ENCODE measurements at places on chromosomes 2 and 18. TPM values are rescaled to one million over a fixed set of nuclear protein-coding genes. Genes with fewer than 3 reads are reported as not detected.
A peak's percentile ranks its signal among the peaks of the same experiment; 100 is the strongest.

GRCh38 chr2:65292461-65293011, 64.9 kb downstream of the ACTR2 start:
- no peaks in the 10 kb centered on the region for H3K36me3 ChIP-seq
- H3K27ac ChIP-seq = peak overlapping the region; percentile 39
- H3K27me3 ChIP-seq = no peaks in the 10 kb centered on the region
- H3K4me3 ChIP-seq = no peak overlapping the region

DNA sequence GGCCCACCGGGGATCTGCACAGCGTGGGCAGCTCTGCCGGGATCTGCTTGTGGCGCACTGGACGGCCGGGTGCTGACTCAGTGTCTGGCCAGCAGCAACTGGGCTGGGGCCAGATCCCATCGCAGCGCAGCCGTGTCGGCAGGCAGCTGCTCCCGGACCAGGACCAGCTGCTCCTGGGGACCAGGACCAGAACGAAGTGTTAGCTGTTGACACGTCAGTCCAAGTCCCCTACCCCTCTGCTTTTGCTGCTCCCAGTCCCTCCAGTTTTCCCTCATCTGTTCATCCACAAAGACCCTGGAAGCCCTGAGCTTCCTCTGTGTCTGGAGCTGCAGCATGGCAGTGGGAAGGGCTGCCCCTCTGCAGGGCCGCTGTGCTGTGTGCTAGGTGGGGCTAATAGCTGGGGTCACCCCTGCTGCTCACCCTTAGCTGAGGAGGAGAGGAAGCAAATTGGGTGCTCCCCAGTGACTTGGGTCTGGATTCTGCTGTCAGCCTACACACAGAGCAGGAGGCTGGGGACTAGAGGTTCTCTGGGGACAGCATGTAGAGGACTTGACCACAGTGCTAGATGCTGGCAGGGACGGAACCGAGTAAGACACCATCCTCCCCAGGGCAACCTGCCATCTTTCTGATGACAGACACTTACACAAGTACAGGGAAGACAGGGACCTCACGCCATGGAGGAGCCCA, 16.9 kb upstream of the KIF1A start:
- H3K27ac ChIP-seq = no peak overlapping the region
- peaks cover 30% of the 10 kb centered on the region for H3K27me3 ChIP-seq
- peak; percentile 76 for DNase-seq

DNA sequence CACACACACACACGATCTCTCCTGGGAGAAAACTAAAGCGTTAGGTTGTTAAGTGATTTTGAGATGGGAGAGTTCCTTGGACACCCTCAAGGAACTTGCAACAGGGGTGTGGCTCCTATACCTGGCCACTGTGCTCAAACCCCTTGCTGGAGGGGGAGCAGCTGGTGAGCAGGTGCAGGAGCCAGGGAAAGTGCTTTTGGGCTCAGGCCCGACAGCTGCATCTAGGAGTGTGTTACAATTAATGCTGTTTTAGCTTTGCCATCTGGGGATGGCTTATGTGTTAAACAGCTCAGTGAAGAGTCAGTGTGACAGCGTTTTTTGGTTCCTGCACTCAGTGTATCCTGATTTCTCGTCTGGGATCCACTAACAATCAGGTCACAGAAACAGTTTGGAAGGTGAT, 510.8 kb downstream of the TRIB2 start:
- no peaks in the 10 kb centered on the region for H3K36me3 ChIP-seq
- H3K27ac ChIP-seq = no peak overlapping the region
- H3K27me3 ChIP-seq = no peaks in the 10 kb centered on the region
- no peaks in the 10 kb centered on the region for H3K4me1 ChIP-seq
- H3K4me3 ChIP-seq = no peak overlapping the region

- no peak overlapping the region for H3K4me3 ChIP-seq
- no peaks in the 10 kb centered on the region for H3K4me1 ChIP-seq
- H3K27me3 ChIP-seq = no peaks in the 10 kb centered on the region
- no peak for DNase-seq
- H3K36me3 ChIP-seq = no peaks in the 10 kb centered on the region
- H3K27ac ChIP-seq = no peak overlapping the region
Measured at GRCh38 chr2:207363761-207364290, 165.9 kb upstream of the CREB1 start.

Gene SERPINB12
- polyA plus RNA-seq = 0.97 TPM

GRCh38 chr2:149988361-149988760, 400.8 kb upstream of the MMADHC start:
- no peaks in the 10 kb centered on the region for H3K4me1 ChIP-seq
- H3K27ac ChIP-seq = no peak overlapping the region
- H3K27me3 ChIP-seq = no peaks in the 10 kb centered on the region
- no peak for DNase-seq
- no peaks in the 10 kb centered on the region for H3K36me3 ChIP-seq
- H3K4me3 ChIP-seq = no peak overlapping the region

DNA sequence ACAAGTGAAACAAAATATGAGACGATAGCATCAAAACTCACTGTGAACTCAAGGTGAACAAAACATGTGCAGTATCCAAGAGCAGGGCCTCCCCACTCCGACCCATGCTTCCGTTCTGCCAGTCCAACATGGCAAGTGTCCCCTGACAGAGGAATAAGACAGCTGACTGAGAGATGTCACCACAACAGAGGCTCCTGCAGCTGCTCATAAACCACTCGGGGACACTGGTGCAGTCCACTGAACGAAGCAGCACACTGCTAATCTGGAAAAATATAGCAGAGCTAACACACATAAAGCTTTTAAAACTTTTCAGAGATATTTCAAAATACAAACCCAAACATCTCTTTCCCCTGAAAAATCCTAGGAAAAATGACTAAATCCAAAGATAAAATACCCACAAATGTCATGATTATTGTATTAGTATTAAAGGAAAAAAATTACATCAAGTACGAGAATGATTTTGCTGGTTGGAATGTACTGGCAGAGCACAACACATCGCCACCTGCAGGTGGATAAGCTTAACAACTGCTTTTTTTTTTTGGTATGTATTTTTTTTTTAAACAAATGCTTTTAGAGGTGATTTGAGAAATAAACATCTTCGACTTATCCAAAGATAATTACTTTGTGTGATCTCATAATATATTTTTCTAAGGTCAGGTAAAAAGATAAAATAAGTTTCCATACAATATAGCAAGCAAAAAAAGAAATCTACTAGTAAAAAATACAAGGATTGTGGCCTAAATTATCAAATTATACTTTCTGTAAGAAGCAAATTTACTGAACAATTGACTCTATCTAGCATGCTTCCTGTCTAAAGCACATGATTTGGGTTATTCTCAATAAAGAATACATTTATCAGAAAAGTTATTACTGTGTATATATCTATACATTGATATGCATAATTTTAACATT, 18.6 kb downstream of the THADA start:
- H3K4me3 ChIP-seq = no peak overlapping the region
- peaks cover 32% of the 10 kb centered on the region for H3K36me3 ChIP-seq
- H3K4me1 ChIP-seq = peaks cover 5% of the 10 kb centered on the region
- H3K27ac ChIP-seq = peak overlapping the region; percentile 70
- peak; percentile 76 for DNase-seq

DNA sequence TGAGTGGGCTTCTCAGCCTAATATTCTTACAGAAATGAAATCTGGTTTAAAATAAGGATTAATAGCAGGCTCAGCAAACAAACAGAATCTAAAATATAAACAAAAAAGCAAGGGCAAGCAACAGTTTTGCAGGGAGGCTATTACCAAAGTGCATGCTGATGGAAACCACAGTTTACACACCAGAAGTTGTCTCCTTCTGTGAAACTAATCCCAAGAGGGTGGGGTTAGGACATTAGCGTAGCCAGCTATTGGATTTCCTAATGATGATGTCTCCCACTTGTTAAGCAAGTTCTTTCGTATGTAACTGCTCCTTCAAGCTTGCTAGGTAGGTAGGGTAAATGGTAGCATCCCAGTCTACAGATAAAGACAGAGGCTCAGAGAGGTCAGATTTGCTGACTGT, 65.0 kb upstream of the TSPYL6 start:
- no peaks in the 10 kb centered on the region for H3K4me1 ChIP-seq
- no peaks in the 10 kb centered on the region for H3K27me3 ChIP-seq
- H3K4me3 ChIP-seq = no peak overlapping the region

Data from muscle of leg (tissue), 16 donors.